Esophagus mucosa (tissue), 1 donor: ENCODE measurements at places on chromosomes 2 and 18. TPM values are rescaled to one million over a fixed set of nuclear protein-coding genes. Genes with fewer than 3 reads are reported as not detected.

GRCh38 chr2:84839851-84840250, 41.0 kb downstream of the TRABD2A start:
- no peak for ATAC-seq

DNA sequence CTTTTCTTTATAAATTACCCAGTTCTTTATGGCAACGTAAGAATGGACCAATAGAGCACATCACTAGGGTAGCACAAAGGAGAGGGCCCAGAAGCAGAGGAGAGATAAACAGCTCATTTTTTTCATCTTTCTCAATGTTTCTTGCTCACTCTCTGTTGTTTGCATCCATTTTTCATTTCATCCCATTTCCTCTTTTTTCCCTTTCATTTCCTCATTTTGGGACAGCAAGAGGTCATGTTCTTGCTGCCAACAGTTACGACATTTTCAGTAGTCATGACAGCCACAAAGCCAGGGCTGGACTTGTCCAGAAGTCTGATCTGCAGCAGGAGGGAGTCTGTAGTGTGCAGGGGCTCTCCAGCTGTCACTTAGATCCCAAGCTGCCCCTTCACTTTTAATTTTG, 52.7 kb upstream of the CYP1B1 start:
- no peak for ATAC-seq

GRCh38 chr18:58057291-58057965, 13.4 kb downstream of the NEDD4L start:
- ATAC-seq = peak; percentile 17

DNA sequence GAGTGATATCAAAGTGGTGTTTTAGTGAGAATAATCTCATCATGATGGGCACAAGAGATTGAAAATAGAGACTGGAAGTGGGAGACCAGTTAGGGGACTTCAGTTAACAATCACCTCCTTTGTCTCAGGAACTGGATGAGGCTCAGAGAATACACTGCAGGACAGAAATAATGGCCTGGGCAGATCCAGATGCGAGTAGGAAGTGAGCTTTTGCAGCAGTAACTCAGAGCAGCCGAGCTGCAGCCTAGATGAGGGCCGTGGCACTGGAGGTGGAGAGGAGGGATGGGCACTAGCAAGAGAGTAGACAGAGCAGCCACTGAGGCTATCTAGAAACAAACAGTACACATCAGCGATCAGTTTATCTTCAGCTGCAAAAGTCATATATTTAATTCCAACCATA, 48.6 kb downstream of the CYB5A start:
- no peak for ATAC-seq

GRCh38 chr2:209525834-209526281, 102.0 kb downstream of the MAP2 start:
- ATAC-seq = no peak

DNA sequence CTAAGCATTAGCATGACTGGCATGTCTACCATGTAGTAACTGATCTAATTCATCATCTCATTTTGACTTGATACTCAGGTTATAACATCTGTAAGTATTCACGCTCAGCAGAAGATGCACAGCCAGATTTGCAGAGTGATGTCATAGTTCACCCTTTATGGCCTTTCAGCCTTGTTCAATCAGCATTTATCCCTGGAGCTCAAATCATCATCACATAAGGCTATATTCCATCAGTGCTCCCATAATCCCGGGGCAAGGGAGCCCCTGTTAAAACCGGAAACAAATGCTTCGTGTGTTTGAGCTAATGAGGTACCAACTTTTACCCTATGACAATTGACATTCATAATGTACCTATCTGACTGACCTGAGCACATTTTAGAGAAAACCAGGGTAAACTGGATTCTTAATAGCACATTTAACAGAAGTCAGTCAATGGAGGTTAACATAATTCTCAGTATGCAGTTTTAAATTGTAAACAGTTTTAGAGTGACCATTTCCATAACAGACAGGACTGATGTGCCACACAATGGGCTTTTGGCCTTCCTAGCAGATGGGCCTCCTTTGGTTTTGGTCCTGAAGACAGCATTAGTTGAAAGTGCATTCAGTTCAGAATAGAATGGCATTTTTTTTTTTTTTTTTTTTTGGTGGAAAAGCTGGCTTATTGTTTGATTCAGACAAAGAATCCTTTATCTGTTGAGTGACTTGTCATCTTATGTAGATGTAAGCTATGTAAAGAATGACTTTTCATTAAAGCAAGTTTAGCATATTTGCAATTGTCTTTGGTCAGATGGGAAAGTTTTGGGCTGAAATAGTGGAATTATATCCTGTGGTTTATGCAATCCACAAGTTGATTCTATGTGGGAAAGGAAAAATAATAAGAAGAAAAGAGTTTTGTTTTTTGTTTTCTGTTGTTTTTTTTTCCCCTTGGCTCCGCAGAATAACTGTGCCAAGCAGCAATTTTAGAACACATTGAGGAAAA, 866.0 kb upstream of the ACVR2A start:
- ATAC-seq = no peak

GRCh38 chr18:40249390-40250080, 1705.5 kb upstream of the PIK3C3 start:
- no peak for ATAC-seq

- ATAC-seq = no peak
Observed at GRCh38 chr2:64605991-64606478, 47.7 kb downstream of the SERTAD2 start.

DNA sequence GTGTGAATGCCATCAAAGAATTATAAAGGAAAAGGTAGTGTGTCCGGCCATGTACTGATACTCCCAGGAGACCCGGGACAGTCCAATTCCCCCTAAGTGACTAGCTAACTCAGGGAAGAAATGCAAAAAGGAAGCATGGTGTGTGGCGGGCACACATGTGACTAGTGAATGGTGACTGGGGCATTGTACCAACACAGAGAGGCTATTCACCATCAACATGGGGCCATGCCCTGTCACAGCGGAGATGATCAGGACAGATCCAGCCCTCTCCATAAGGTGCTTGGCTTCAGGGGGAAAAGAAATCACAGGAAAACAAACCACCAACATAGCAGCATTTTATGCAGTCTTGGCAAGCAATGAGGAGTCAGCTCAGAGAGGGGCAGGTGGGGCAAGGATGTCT, 34.3 kb downstream of the FAM168B start:
- ATAC-seq = no peak

- ATAC-seq = no peak
Observed at GRCh38 chr2:190974629-190975361, 39.2 kb downstream of the STAT1 start.

DNA sequence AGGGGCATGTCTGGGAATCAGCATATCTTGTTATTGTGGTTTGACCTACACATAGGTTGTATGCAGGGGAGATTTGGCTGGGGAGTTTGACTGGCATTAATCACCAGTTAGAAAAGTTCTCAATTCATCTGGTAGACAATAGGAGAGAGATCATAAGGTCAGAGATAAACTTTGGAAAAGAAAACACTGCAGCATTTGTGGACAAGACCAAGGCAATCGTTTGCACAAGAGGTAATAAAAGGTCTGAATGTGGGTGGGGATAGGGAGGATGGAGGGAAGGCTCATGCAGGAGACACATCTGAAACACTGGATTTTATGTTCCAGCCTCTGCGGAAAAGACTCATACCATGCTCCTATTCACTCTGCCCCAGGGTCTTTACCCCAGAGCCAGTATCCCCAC, 136.9 kb downstream of the MAIP1 start:
- no peak for ATAC-seq

DNA sequence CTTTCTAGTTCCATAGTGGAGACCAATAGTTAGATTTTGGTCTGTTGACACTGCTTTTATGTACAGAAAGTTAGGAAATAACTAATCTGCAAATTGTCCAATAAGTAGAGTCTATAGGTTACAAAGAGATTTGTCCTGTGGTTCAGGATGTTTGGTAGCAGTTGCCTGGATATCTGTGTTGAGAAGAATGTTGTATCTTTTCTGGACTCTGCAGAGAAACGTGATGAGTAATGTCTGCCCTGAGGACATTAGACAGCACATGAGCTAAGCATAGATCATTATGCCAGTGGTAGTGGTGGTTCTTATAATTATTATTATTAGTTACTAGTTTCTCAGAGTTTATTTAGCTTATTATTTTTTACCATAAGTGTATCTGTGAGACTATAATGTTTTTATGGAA, 65.8 kb downstream of the ANKRD62 start:
- ATAC-seq = peak; percentile 42

DNA sequence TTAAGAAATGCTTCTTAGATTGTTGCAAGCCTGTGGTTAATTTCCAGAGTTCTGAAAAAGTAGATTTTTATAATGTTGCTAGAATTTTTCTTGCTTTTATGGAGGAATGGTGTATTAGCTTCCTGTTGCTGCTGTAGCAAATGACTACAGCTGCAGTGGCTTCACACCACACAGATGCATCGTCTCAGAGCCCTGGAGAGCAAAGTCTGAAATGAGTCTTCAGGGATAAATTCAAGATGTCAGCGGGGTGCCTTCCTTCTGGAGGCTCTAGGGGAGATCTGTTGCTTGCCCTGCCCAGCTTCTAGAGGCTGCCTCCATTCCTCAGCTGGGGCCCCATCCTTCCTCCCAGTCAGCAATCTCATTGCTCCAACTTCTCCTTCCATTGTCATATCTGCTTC, 187.8 kb downstream of the ZNF516 start:
- ATAC-seq = no peak

GRCh38 chr2:226905718-226906117, 69.9 kb downstream of the RHBDD1 start:
- no peak for ATAC-seq

GRCh38 chr2:165594935-165595255, 125.4 kb downstream of the CSRNP3 start:
- no peak for ATAC-seq

- ATAC-seq = no peak
Observed at GRCh38 chr2:114056294-114057143, 166.6 kb downstream of the ACTR3 start.

DNA sequence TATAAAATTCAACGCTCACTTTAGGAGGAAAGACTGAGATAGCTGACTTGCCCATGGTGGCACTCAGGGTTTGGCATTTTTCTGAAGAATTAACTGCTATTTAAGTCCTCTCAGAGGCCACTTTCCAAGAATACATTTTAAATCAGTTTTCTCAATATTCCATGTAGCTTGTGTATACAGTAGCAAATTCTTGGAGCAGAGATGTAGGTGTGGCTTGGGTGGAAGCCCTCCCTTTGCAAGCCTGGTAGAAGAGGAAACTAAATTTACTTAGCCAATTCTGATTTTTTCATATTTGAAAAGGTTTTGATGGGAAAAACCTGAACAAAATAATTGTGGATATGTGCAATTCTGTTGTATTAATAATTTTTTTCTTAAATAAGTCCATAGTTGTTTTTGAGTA, 14.0 kb upstream of the ITGAV start:
- ATAC-seq = no peak

DNA sequence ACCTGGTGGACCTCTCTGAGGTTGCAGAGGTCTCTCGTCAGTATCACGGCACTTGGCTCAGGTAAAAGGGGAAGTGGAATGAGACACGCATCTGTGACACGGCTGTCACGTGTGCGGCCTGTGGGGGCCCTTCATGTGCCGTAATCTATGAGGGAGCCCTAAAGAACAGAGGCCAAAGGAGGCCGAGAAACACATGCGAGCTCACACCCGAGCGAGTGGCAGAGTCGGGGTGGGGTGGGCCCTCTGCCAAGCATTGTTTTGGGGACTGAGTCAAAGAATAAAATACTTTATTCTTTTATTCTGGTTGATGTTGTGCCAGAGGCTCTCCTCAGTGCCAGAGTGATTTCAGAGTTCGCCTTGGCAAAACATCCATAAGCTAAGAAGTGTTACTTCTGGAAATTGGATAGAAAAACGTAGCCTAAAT, 43.3 kb downstream of the PLB1 start:
- peak; percentile 54 for ATAC-seq

The CCDC68 gene
- total RNA-seq = 1.5 TPM

The TFCP2L1 gene
- total RNA-seq = 36.5 TPM

The FBLN7 gene
- 1.4 TPM for total RNA-seq

The NPAS2 gene
- total RNA-seq = 63.6 TPM

The MATN3 gene
- total RNA-seq = 0.56 TPM

The SLC5A7 gene
- not detected for total RNA-seq

The DSG2 gene
- 22.4 TPM for total RNA-seq

The OSBPL6 gene
- 6.5 TPM for total RNA-seq

The SPC25 gene
- 6.0 TPM for total RNA-seq

The AGXT gene
- total RNA-seq = not detected

The KCTD18 gene
- total RNA-seq = 10.8 TPM

The GLI2 gene
- 0.72 TPM for total RNA-seq

The LCT gene
- not detected for total RNA-seq

The KCNG2 gene
- total RNA-seq = 0.20 TPM

The TUBA4B gene
- not detected for total RNA-seq

The POTEI gene
- not detected for total RNA-seq

The SPDYA gene
- total RNA-seq = 0.92 TPM

The PRPF40A gene
- total RNA-seq = 73.6 TPM

The IRS1 gene
- total RNA-seq = 13.9 TPM

The TBR1 gene
- not detected for total RNA-seq

The CLIP4 gene
- total RNA-seq = 35.1 TPM
